ENCODE measurements at places on chromosomes 6 and 20.

GRCh38 chr20:43363506-43363905 is 94.2 kb upstream of the SRSF6 start:
- no peak for DNase-seq

DNA sequence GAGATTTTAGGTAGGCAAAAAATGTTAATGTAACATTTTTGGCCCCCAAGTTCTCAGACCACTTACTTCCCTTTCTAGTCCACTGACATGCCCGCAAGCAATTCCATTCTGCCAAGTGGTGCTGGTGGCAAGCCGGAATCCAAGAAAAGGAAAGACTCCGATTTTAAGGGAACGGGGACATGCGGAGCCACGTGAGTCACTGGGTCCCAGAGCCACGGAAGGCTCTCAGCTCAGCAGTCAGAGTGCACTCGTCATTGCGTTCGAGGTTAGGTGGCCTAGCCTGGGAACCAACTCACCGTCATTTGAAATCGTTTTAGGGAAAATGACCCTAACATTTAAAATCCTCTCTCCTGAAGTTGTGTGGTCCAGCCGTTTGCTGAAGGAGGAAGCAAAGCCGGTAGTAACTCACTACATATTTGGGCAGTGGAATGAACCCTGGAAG is 711 bp upstream of the SIRT5 start:
- DNase-seq: peak; percentile 54

- peak; percentile 45 for DNase-seq
Measured at GRCh38 chr20:33211817-33212424, 5.2 kb upstream of the BPIFA3 start.

DNA sequence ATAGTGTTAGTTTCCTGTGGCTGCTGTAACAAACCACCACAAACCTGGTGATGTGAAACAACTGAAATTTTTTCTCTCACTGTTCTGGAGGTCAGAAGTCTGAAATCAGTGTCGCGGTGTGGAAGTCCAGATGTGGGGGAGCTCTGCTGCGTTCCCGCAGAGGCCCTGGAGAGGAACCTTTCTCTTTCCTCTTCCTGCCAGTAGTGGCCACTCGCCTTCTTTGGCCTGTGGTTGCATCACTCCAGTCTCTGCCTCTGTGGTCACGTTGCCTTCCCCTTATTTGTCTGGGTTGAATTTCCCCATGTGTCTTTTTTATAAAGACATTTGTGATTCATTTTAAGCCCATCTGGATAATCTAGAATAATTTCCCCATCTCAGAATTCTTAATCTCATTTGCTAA is 295.5 kb upstream of the FLRT3 start:
- DNase-seq: no peak
